ENCODE measurements at places on chromosomes 1 and 21.

DNA sequence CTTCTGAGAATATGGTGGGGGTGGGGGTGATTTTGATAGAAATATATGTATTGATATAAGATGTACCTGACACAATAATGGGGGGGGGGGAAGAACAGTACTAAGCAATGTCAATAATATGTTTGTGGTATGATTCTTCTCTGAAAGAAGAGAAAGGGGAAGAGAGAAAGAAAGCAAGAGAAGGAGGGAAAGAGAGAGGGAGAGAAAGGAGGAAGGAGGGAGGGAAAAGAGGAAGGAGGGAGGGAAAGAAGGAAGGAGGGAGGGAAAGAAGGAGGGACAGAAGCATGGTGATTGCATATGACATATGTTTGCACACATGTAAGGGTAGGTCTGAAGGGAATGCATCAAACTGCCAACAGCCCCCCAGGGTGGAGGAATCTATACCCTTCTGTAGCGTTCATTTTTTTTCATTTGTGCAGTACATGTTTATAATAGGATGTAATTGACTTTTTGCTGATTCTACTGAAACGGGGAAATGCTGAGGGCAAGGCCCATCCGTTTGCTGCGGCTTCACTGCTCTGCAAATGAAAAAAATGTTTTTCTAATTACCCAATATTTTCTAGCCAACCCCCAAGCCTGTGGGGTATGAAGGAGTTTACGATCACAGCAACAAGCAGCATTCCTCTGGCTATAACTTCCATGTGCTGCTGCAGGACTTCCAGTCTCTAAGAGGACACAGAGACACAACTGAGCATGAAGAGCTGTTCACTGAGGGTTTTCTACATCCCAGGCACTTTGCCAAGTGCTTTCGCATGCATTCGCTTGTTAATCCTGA lies 119.3 kb upstream of the ZC3H12A start:
- no peak for DNase-seq

- no peak for DNase-seq
Observed at GRCh38 chr21:45817345-45817744, 164.2 kb upstream of the COL6A1 start.

- DNase-seq, result peak; percentile 49
Observed at GRCh38 chr1:6347641-6348487, 45.7 kb downstream of the ACOT7 start.

- DNase-seq, result no peak
Observed at GRCh38 chr1:55707196-55707595, 492.0 kb upstream of the USP24 start.

- no peak for DNase-seq
Observed at GRCh38 chr1:230065571-230065970, 1.5 kb upstream of the GALNT2 start.

GRCh38 chr21:40422896-40423635 lies 423.9 kb downstream of the DSCAM start:
- DNase-seq, result no peak

DNA sequence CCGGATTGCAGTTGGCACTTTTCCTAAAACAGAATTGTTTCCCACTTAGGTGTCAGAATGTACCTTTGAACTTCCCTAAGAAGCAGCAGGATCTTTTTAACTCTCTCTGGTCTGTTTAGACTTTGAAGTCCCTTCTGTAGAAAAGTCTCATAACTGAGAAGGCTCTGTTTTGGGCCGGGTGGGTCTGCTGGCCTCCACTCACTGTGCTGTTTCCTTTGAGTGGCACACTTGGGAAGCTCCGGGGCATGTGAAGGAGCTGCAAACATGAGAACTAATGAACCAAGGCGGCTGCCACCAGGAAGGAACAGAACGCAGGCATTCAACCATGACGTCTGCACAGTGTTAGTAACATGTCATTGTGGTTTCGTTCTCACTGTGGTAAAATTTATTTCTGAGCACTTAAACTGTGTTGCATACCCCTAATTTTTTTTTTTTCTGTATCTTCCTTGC lies 19.5 kb upstream of the NCMAP start:
- DNase-seq, result peak; percentile 87

GRCh38 chr1:3645666-3646355 lies 4.1 kb downstream of the WRAP73 start:
- no peak for DNase-seq

DNA sequence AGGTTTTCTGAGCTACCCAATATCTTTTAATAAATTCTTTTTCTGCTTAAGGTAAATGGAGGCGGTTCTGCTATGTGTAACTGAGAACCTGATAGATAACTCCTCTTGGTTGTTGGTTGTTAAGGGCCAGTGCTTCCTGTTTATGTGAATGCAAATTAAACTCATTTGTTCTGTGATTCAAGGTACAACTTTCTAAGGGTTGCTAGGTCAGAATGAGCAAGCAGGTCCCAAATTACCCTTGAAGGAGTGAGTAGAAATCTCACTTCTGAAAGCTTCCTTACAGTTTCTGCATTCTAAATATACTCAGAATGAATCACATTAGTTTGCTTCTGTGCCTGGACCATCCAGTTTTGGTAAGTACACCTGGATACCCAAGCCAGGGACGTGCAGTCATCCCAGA lies 15.5 kb upstream of the FAM78B start:
- DNase-seq, result no peak

GRCh38 chr1:179951383-179952144 lies 3.0 kb upstream of the CEP350 start:
- peak; percentile 10 for DNase-seq

GRCh38 chr1:44592208-44593145 lies 81.8 kb downstream of the TMEM53 start:
- no peak for DNase-seq

DNA sequence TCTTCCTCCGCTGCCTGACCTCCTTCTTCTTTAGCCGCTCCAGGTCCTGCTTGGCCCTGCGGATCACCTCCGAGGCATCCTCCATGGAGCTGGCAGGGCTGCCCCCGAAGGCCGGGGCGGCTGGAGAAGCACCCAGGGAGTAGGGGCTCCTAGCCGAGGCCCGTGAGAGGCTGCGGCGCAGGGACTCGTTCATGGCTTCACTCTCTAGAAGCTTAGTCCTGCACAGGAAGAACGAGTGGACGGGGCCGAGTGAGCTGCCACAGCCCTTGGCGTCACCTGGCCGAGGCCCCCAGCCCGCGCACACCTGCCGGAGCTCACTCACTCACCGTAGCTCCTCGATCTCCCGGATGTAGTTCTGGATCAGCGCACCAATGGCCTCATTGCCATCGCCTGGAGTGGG lies 23.1 kb downstream of the KIF21B start:
- DNase-seq, result no peak

DNA sequence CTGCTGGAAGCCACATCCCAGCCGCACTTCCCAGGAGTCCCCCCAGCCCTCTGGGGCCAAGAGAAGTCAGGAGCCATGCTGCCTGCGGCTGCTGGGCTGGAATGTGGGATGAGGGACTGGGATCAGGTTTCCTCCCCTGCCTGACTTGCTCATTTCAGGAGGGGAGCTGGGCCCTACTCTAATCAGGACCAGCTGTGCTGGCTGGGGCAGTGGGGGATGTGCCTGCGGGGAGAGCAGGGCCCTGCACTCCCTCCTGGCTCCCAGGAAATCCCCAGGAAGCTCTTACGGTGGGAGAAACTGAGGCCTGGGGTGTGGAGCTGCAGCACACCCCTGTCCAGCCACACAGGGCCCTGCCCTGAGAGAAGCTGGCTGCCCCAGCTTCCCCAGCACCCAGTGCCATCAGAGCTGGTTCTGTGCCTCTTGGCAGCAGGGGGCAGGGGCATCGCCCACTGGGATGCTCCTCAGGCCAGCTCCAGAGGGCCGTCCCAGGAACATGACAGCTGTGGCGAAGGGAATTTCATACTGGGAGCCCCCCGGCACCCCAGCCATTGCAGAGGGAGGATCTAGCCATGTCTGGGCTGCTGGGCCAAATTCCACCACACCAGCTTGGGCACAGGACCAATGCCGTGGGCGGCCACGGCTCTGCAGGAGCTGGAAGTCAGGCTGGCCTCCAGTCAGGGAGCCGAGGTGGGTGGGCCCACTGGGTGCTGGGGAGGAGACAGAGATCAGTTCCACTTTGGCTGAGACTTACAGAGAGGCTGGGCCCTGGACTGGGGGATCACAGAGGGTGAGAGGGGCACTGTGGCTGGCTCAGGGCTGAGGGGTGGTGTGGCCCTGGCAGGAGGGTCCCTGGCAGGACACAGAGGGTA lies 21.3 kb upstream of the PRSS38 start:
- DNase-seq, result no peak

DNA sequence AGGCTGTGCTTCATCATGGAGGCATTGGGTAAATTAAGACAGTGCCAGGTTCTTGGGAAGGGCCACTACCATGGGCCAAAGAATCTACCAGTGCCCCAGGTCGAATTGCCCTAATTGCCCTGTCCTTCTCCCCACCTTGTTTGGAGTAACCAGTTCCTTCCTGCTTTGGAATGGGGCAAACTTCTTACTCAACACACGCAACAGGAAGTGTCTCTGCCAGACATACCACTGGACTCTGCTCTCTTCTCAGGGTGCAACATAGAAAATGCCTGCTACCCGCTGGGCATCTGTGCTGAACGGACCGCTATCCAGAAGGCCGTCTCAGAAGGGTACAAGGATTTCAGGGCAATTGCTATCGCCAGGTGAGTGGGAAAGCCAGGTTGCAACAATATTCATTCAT lies 15.8 kb downstream of the CDA start:
- DNase-seq, result no peak

DNA sequence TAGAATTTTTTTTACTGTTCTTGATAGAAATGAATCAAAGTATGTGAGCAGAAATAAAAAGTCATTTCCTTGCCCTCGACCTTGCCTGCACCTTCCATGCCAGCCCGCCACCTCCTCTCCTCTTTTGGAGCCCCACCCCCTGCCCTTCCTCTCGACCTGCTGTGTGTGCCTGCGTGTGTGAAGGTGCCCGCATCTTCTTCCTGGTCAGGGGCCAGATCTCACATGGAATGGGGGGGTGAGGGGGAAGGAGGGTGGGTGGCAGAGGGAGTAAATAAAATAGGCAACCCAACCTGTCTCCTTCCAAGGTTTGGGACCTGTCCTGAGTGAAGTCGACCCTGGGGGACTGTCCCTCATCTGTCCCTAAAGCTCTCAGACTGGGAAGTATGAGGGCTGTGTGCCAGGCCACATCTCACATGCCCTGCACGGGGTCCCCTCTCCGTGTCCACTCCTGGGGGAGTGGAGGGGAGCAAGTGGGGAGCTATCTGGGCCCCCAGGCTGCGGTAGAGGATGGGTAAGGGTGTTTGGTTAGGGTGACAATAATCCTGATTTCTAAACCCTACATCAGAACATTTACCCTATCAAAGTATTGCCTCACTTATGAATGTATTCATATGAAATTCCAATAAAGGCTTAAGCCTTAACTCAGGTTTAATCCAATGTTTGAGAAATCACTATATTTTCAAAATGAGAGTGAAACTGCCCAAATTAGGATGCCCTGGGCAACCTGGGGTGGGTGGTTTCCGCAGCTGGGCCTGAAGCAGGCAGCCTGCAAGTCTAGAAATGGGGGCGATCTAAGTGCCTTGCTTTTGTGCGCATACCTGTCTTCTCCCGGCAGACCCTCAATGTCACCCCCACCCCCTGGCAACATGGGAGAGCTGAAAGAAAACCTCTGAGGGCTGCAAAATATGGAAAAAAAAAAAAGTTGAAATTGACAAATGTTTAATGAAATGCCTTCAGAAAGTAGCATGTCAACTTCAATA lies 15.4 kb downstream of the AMPD2 start:
- no peak for DNase-seq

- no peak for DNase-seq
Observed at GRCh38 chr1:52576074-52576473, 23.2 kb upstream of the TUT4 start.

GRCh38 chr1:41360074-41360785 lies 1.0 kb upstream of the FOXO6 start:
- DNase-seq, result no peak

DNA sequence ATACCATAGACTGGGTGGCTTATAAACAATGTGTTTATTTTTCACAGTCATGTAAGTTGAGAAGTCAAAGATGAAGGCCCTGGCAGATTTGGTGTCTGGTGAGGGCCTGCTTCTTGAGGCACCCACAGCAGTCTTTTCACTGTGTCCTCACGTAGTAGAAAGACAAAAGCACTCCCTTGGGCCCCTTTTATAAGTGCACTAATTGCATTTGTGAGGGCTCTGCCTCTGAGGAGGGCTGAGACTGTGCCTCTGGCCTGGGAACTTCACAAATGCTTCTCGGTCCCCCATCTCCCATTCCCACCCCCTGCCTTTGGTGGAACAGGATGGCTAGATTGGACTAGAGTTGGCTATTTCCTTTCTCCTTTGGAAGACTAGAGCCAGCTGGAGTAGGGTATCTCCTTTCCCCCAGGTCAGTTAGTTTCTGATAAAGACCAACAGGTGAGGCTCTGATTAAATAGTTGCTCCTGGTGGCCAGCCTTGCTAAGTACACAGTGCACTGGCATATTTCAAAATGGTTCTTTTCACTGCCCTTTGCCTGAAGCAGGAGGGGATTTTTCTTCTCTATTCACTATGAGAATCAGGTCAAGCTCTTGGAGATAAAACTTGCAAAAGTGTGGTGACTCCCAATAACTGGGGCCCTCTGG lies 82.9 kb downstream of the PLPPR4 start:
- DNase-seq, result no peak

- DNase-seq, result no peak
Observed at GRCh38 chr1:33266766-33267165, 10.5 kb downstream of the ZNF362 start.

GRCh38 chr1:97906567-97907241 lies 14.1 kb downstream of the DPYD start:
- no peak for DNase-seq

GRCh38 chr1:13992489-13993285 lies 292.7 kb downstream of the PRDM2 start:
- no peak for DNase-seq

DNA sequence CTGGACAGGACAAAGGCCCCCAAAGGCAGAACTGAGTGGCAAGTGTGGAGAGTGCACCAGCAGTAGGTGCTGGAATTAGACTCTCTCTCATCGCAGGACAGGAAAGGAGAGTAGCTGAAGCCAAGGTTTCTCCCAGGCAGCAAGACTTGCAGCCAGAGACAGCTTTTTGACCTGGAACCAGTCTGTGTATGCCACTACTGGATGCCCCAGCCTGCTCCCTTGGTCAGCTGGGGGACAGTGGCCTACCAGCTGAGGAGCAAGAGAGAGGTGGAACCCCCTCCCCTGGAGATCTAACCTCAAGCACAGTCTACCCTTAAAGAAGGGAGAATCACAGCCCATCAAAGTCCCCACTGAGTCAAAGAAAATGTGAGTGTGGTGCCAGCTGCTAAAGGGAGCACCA lies 375.7 kb downstream of the KCNH1 start:
- DNase-seq, result no peak

GRCh38 chr1:24199291-24199900 lies 12.3 kb upstream of the IFNLR1 start:
- DNase-seq, result peak; percentile 85

- no peak for DNase-seq
Observed at GRCh38 chr1:88462488-88463261, 221.4 kb upstream of the PKN2 start.
